MCF 10A (cell line): ENCODE measurements at places on chromosomes 1 and 21.

GRCh38 chr1:14986168-14986567, 167.4 kb upstream of the TMEM51 start:
- no peak overlapping the region for H3K4me3 ChIP-seq
- DNase-seq: no peak
- no peak overlapping the region for H3K27ac ChIP-seq
- no peaks in the 10 kb centered on the region for H3K27me3 ChIP-seq
- H3K36me3 ChIP-seq: no peaks in the 10 kb centered on the region

DNA sequence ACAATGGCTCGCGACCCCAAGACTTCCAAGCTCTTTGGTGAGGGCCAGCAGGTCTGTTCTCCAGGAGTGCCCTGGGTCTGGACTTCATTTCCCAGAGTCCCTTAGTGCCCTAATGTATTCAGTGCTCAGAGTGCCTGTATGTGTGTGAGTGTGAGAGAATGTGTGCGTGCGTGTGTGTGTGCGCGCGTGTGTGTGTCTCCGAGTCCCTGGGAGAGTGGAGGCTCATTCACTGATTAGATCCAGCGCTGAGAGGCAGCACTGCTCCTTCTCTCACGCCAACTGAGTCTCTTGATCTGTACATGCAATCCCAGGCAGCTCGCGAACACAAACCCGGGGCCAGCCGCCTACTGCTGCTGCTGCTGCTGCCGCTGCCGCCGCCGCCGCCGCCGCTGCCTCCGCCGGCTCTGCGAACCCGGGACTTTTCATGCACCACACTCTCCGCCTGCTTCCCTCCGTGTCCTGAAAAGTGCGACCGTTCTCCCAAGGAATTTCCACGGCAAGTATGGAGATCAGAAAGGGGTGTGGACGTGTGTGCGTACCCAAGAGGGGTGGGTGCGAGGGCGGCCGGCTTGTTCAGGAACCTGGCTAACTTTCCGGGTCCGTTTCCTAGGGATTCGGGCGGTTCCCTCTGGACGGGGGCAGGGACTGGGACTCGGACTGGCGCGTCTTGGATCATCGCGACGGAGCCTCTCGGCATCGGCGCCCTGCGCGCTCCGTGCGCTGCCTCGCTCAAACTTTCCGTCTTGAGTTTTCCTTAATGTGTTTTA, at the start of gene RNF220:
RNF220 (plus strand) TSS at position 225 of the 767 bp plus-strand sequence.
- no peaks in the 10 kb centered on the region for H3K4me1 ChIP-seq
- peak within 1 kb of the TSS; percentile 79 for H3K4me3 ChIP-seq
- H3K36me3 ChIP-seq: no peaks in the 10 kb centered on the region
- peak; percentile 49 for DNase-seq
- H3K27me3 ChIP-seq: no peaks in the 10 kb centered on the region
- no peak within 1 kb of the TSS for H3K27ac ChIP-seq

DNA sequence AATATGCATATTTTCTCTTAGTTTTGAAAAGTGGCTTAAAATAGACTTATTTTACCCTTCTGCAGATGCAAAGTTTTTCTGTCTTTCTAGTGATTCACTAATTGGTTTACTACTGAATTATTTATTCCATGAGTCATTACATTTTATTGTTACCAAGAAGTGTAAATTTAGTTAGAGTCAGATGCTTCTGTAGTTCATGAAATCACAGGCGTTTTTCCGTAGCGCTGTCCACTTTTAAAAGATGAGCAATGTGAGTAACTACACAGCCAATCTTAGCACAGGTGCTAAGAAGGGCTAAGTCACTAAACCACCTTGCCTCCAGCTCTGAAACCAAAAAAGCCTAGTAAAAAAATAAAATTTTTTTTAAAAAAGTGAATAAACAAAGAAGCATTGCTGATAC, 24.7 kb downstream of the RGS13 start:
- H3K36me3 ChIP-seq: no peaks in the 10 kb centered on the region
- H3K4me1 ChIP-seq: no peaks in the 10 kb centered on the region
- H3K4me3 ChIP-seq: no peak overlapping the region
- DNase-seq: no peak

DNA sequence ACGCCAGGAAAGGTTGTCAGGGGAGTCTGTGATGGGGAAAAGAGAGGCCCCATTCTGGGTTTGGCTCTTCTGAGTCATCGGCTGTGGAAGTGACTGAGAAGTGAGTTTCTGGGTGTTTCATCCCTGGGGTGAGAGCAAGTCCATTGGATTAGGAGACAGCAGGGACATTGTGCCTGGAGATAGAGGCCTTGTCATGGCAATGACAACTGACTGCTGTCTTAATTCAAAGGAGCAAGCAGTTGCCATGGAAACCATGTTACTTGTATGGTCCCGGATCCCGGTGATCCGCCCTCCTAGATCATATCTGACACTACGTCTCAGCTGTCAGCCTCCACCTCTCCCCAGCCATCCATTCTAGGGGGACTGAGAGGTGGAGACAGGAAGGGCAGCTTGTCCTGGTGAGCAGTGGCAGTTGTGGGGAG, 34.4 kb downstream of the KIAA0040 start:
- H3K27ac ChIP-seq: peak overlapping the region; percentile 16
- no peak overlapping the region for H3K4me3 ChIP-seq
- H3K36me3 ChIP-seq: no peaks in the 10 kb centered on the region
- no peak for DNase-seq
- H3K4me1 ChIP-seq: peaks cover 10% of the 10 kb centered on the region
- peaks cover 11% of the 10 kb centered on the region for H3K27me3 ChIP-seq

GRCh38 chr1:87600055-87600850, 271.6 kb downstream of the LMO4 start:
- no peak for DNase-seq
- no peaks in the 10 kb centered on the region for H3K36me3 ChIP-seq
- H3K27ac ChIP-seq: no peak overlapping the region
- no peaks in the 10 kb centered on the region for H3K4me1 ChIP-seq
